Activated naive CD4-positive, alpha-beta T cell treated with anti-CD3 and anti-CD28 coated beads, Interleukin-2, amount 10 ng/mL, durations not matched to agents 7 days and 5 days (primary cell): ENCODE measurements at places on chromosomes 1 and 21.

- no peak for DNase-seq
Measured at GRCh38 chr1:198330982-198331615, 174.3 kb downstream of the NEK7 start.

DNA sequence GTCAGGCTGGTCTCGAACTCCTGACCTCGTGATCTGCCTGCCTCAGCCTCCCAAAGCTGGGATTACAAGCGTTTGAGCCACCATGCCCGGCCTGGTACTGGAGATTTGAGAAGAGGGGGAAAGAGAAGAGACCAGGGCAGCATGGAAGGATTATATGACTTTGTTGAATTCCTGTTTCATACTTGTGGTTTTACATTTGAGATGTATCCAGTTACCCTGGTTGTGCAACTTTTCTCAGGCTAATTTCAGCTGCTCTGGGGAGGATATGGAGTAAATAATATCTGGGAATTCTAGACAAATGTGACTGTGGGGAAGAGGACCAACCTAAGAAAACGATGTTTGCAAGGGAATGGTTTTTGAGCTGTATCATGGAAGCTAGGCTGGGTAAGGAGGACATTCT is 89.5 kb upstream of the GREM2 start:
- no peak for DNase-seq

DNA sequence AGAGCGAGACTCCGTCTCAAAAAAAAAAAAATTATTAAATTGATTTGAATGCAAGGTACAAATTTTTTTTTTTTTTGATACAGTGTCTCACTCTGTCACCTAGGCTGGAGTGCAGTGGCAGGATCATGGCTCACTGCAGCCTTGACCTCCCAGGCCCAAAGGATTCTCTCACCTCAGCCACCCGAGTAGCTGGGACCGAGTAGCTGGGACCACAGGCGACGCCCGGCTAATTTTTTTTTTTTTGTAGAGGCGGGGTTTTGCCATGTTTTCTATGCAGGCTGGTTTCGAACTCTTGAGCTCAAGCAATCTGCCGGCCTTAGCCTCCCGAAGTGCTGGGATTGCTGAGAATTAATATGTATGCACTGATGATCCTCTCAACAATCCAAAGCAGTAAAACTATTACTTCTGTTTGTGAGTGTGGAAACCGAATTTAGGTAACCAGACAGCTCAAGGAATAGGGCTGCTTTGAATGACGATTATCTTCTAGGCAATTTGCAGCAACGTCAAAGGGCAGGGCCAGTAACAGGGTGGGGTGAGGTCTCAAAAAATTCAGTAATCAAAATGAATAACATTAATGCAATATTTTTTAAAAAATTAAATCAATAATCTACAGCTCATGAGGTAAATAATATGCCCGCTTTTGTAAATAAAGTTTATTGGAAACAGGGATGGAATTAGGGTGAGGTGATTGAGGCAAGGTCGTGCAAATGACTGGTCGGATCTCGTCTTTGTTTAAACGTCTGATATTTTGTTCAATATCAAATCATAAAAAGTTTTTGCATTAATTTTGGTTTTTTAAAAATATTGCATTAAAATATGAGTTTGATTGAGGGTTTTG is 1.2 kb downstream of the CLSPN start:
- DNase-seq = no peak

DNA sequence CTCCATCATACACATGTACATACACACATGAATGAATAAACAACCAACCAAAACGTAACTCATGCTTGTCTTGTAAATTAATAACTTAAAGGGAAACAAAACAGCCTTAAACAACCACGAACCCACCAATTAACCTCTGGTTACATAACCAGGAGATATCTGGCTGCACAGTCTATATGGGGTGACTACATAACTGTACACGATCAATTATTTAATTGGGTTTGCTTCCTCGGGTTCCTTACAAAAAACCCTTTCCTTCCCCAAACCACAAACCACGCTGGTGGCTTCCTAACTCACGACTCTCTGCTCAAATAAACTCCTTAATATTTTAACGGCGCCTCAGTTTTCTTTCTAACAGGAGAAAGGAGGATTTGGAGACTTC is 744 bp downstream of the ZNF670 start:
- DNase-seq = no peak

DNA sequence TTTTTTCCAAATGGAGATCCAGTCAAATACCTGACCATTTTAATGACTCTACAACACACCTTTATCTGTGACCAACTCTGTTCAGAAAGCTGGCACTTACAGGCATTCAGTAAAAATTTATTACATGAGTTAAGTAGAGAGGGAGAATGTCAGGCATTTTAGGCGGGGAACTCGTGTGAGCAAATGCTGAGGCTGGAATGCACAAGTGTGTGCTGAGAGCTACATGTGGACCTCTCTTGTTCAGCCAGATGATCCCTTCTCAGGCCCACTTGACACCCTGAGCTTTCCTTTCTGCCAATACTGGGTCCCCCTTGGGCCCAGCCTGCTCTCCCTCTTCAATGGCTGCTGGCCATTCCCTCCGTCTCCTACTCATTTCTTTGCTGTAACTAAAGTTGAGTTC is 11.7 kb downstream of the PPIH start:
- DNase-seq = no peak

DNA sequence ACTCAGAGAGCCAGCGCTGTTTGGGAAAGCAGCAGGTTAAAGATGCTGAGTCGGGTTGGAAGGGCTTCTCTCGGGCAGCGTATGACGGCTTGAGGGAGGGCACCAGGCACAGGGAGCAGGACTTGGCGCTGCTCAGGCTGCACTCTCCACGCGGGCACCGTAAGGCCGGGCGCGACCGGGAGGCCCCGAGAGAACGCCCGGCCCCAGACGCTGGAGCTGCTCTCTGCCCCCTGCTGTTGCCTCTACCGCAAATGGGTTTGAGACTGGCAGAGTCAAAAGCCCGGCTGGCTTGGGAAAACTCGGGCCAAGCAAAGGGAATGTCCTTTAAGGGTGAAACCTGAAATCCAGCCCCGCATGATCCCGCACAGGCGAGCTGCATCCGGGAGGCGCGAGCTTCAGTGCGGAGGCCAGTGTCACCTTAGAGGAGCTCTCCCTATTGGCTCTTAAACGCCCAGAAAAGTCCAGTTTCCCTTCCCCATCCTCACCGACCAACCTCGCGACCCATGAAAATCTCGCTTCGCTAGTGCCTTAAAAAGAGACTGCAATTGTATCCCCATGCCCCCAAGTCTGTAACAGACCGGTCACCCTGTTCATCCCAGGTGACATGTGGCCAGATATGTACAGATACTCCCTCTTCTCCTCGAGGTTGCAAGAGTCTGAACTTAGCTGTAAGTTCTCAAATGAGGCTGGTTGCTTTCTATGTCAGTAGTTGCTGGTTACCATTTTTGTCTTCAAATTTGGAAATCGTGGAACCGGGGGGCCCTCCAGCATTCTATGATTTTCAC is 1.1 kb downstream of the PRRX1 start:
- no peak for DNase-seq

- DNase-seq = no peak
Measured at GRCh38 chr1:153670257-153670858, 435 bp downstream of the ILF2 start.

- peak; percentile 49 for DNase-seq
Measured at GRCh38 chr21:34801519-34802132, 132.8 kb downstream of the CLIC6 start.

- DNase-seq = no peak
Measured at GRCh38 chr1:23522244-23522982, 8.6 kb downstream of the E2F2 start.

GRCh38 chr1:37862330-37862729 is 2.9 kb upstream of the MTF1 start:
- DNase-seq = no peak

- no peak for DNase-seq
Measured at GRCh38 chr1:1785666-1786065, 7.4 kb upstream of the NADK start.

GRCh38 chr1:8395433-8395866 is 77.5 kb downstream of the SLC45A1 start:
- DNase-seq = peak; percentile 58

- DNase-seq = no peak
Measured at GRCh38 chr1:70361727-70362398, 7.3 kb upstream of the ANKRD13C start.

GRCh38 chr1:211196880-211197279 is 62.3 kb upstream of the RCOR3 start:
- no peak for DNase-seq

DNA sequence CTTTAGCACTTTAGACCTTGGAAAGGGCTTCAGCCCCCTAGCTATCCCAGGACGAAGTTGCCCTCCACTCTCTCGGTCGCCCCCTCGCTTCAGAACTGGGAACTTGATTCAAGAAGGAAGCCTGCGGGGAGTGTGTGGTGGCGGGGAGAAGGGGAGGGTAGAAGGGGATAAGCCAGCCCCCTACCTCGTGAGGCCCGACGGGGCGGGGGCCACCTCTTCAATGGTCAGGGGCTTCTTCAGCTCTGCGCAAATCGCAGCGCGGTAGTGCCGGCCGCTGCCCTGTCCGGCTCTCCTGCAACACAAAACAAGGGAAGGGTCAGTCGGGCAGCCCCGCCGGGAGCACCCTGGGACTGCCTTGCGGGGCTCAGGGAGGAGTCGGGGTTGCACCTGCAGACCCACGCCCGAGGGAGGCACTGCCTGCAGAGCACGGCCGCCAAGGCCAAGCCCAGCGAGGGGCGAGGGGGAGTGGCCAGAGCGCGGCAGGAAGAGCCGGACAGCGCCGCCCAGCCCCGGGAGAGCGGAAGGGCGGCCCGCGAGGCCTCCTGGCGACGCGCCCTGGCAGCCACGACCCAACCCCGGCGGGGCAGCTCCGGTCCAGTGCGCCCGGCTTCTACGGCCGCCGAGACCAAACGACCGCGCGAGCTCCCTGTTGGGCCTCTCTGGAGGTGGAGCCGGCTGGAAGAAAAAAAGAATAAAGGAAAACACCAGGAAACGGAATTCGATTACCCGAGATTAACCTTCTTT is 56.2 kb upstream of the RASAL2 start:
- DNase-seq = no peak

- DNase-seq = peak; percentile 78
Measured at GRCh38 chr1:159008744-159009188, 941 bp upstream of the IFI16 start.

DNA sequence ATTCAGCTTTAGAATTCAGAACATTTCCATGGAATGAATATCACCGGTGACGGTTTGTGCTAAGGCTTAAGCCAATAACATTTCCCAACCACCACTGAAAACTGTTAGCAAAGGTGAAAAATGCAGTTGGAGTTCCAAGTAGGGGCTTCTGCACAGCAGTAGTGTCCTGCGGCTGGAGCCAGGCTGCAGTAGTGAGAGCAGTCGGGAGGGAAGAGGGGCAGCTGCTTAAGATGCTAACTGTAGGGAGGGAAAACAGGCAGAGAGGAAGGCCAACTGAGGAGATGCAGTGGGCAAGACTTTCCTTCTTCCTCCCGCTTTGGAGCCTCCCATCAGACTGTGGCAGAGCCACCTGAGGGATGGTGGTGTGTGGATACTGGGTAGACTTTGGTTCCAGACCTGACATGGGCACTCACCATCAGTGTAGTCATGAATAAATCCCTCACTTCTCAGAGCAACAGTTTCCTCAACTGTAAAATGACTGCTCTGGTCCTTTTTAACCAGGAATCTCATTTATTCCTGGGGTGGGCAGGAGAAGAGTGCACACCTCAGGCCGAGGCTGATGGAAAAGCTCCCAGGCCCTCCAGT is 3.2 kb downstream of the F3 start:
- DNase-seq = no peak

GRCh38 chr1:26278724-26279455 is 996 bp upstream of the SH3BGRL3 start:
- DNase-seq = peak; percentile 43

DNA sequence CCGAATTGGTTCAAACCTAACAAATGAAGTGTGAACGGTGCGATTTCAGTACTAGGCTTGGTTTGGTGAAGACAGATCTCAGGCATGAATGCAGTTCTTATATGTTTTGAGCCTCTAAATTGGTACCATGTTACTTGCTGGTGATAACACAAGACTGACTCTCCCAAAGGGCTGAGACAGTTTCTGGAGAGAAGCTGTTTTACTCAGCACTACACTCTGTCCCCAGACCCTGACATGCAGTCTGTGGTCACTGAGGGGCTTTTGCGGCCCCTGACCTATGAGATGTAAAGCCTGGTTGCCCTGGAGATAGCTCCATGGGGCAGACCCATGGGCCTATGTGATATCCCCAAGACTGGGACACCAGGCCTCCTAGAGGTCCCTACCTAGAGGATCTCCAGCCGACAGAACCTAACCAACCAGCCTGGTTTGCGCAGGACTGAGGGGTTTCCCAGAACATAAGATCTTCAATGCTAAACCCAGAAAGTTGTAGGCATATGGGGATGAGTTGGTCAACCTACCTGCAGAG is 19.4 kb upstream of the FOXE3 start:
- DNase-seq = no peak

GRCh38 chr1:23481026-23481597 is 2.9 kb downstream of the ASAP3 start:
- no peak for DNase-seq

DNA sequence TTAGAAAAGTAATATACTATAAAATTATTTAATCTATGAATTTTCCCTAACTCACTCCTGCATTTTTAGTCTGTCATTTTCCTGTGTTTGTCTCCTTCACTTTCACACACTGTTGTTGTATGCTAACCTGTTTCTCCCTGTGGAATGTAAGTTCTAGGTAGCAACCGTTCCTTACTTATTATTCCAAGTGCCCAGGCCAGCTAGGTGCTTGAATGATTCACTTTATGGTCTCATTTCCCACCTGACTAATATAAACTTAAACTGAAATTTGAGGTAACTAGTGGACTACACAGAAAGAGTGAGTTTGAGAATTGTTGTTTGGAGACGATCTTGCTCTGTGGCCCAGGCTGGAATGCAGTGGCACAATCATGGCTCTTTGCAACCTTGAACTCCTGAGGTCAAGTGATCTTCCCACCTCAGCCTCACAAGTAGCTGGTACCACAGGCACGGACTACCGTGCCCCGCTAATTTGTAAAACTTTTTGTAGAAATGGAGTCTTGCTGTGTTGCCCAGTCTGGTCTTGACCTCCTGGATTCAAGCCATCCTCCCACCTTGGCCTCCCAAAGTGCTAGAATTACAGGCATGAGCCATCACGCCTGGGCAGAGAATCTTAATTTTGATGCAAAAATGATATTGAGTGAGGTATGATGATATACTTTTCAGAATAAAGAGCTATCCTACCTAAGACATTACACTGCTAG is 1.9 kb downstream of the ZYG11B start:
- DNase-seq = no peak

DNA sequence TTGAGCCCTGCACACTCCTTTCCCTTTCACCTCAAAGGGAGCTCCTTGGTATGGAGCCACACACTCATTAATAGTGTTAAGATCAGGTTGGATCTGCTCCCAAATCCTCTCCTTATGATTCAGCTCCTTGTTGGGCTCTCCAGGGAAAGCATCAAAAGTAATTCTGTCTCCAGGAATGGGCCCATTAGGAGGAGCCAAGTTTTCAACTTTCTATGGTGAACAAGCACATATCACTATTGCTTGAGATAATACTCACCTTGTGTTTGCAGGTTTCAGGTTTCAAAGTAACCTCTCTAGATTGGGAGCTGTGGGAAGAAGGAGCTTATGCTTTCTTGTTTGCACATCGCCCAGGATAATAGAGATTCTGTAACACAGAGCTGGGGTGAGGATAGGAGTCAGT is 164.8 kb downstream of the TNFSF18 start:
- no peak for DNase-seq
